ENCODE measurements at places on chromosomes 12 and 14.

DNA sequence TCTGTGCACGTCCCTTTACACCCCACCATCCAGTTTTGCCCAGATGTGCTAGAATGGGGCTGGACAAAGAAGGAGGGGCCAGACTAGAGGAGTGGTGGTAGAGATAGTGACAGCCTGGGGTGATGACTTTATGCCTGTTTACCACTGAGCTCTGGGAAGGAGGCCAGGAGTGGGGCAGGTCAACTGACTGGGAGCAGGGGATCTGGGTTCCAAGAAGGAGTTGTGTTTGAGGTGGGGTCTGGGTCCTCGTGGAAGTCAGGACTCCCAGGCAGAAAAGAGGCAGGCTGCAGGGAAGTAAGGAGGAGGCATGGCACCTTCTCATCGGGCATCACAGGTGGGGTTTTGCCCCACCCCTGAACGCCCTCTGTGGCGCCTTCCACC, 315 bp downstream of the LTB4R2 start:
- DNase-seq, result no peak

DNA sequence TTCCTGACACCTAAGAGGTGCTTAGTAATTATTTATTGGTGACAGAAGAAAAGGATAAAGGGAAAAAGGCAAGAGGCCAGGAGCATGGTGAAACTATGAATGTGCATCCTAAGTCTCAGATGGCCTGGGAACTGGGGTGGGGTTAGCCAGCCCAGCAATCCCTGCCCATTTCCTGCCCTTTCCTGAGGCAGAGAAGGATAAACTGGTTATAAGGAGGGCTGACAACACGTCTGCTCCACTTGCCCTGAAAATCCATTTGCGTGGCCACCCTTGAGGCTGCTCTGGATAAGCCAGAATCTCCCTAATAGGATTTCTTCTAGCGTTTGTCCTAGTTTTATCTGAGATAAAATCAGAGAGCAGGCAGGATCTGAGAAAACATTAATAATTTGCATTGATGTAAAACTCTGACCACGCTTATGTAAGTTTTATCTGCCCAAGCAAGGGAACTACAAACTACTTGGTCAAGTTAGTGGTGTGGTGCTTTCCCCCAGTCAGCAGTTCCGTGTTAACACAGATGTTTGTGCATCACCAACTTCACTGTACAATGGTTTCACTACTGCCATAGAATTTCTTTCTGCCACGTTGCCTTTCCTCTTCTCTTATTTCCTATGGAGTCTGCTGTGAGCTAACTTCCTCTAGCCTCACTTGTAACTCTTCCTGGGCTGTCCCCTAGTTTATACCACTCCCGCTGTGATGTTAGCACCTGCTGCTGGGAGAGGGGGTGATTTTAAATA, 392.7 kb downstream of the RPS29 start:
- DNase-seq, result no peak

DNA sequence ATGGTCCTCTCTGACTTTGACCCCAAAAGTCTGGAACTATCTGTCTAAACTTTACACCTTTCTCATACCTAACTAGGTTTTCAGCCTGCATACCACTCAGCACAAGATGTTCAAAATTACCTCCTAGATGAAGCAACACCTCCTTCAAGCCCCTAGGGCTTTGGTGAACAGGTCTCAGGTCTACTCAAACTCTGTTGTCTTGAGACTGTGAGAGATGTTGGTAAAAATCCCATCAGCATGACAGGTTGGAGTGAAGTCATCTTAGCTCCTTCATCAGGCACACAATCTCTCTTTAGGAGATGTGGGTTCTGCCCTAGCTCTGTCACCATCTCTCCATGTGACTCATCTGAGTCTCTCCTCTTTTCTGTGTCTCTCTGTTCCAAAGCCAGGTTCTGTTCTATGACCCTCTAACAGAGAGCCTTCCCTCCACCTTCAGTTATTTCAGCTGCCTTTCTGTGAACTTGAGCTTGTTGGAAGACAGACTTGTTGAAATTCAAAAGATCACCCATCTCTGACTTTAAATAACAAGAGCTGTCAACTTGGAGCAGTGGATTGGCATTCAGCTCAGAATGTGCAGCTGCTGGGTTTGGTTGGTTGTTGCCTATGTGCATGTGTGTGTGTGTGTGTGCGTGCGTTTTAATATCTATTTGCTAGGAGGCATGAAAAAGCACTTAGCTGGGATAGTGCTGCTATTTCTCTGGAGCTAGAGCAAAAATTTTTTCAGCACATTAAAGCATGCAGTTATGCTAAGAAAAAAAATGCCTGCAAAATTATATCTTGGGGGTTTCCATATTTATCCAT, 130.7 kb downstream of the CRACR2A start:
- DNase-seq, result no peak

- no peak for DNase-seq
Measured at GRCh38 chr12:73421832-73422231, 1115.8 kb upstream of the ATXN7L3B start.

Data from AG04450 (cell line).